GM10248 (cell line): ENCODE measurements at places on chromosomes 2 and 18.

- DNase-seq, result peak; percentile 71
These were observed 7.8 kb upstream of the ARHGAP25 start for GRCh38 chr2:68726608-68727367.

GRCh38 chr2:39780825-39781600 lies 2.0 kb upstream of the THUMPD2 start:
- DNase-seq, result no peak

GRCh38 chr2:32277674-32278477 lies at the start of gene YIPF4:
TSS of gene YIPF4 (plus strand) at chr2:32277904. CDS start at chr2:32278156, 252 bp downstream.
- DNase-seq, result peak; percentile 99

DNA sequence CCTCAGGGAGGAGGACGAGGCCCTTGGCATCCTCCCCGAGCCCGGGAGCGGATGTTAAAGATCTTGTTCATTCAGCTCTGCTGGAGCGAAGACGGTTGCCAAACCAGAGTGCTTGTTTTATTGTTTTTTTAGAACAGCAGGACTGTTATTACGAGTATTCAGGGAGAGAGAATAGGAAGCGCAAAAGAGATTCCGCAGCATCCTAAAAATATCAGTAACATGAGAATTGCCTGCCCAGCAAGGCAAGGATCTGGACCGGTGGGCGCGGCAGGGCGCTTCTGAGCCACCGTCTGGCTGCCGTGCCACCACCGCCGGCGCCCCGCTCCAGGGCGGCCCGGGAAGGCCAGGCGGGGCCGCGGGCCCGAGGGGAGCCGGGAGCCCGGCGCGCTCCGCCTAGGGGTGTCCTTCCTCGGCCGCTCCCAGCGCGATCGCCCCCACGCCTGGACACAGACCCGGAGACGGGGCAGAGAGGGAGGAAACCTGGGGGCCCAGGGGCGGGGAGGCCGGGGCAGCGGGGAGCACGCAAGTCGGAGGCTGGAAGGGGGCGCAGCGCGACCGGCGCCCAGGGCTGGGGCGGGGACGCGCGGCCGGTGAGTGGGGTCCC lies 843 bp downstream of the CYS1 start:
- peak; percentile 42 for DNase-seq

- no peak for DNase-seq
These were observed 26.7 kb downstream of the CIB4 start for GRCh38 chr2:26614216-26615138.

DNA sequence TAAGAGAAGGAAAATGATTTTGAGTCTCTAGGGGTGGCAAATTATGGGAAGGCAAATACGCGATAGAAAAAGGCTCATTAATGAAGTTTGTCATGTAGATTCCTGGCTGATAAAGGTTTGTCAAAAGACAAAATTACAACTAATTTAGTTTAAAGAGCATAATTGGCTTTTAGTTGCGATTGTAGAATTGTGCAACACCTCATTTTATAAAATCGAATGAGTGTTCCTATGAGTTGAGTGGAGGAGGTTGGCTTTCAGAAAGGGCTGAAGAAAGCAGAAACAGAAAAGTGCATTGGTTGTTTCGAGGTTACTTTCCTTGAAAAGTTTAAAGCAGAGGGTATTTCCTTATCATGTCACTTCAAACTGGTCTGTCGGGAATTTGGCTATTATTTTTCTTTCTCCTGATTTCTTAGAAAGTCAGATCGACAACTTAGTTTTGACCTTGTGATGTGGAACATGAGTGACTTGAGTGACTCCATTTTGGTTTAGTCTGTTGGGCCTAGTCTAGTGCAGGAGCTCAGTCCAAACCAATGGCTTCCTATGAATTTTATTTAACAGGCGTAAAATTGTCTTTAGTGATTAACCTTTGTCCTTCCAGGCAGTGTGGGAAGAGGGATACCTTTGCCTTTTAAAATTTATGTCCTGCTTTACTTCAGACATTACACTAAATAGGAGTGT lies 2.2 kb upstream of the PCYOX1 start:
- no peak for DNase-seq

DNA sequence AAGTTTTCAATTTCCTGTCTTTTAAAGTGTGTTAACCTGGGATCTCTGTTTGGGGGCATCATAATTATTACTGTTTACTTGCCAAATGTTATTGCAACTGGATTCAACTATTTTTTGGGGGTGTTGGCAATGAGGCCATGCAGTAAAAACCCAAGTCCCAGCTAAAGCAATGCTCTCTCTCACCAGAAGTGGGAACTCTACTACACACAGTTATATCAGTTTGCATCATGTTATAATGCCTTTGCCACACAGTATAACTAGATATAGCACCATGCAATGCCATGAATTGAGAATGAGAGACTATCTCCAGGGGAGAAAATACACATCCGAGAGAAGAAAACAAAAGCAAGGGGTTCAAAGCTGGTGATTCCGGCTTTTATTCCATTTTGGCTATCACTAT lies 79.0 kb downstream of the GCA start:
- DNase-seq, result no peak

DNA sequence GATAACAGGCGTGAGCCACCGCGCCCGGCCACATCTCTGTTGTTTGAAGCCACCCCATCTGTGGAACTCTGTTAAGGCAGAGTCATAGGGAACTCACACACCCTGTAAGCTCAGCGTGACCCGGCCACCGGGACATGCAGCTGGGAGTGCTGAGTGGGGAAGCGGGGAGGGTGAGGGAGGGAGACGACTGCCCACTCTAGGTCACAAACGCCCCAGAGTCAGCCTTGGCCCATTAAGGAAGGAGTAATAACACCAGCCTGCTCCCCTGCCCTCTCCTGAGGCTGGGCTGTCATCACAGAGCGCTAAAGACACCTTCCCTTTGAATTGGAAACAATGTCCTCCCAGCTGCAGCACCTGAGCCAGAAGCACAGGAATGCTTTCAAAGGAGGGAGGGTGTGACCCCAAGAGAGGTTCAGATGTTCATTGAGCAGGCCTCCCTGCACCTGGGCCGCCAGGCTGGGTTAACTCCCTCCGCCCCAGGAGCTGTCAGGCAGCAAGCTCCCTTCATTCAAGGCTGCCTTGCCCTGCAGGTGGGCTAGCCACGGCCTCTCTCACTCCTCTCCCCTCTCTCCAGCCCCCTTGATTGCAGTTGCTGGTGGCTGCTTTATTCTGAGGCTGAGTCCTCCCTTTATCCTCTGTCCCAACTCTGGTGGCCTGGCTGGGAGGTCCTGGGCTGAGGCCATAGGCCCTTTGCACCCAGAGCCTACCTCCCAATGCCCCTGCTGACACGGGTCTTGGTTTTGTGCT lies 77.2 kb upstream of the HPCAL1 start:
- DNase-seq, result no peak

GRCh38 chr2:108604196-108604595 lies 69.9 kb downstream of the LIMS1 start:
- no peak for DNase-seq

DNA sequence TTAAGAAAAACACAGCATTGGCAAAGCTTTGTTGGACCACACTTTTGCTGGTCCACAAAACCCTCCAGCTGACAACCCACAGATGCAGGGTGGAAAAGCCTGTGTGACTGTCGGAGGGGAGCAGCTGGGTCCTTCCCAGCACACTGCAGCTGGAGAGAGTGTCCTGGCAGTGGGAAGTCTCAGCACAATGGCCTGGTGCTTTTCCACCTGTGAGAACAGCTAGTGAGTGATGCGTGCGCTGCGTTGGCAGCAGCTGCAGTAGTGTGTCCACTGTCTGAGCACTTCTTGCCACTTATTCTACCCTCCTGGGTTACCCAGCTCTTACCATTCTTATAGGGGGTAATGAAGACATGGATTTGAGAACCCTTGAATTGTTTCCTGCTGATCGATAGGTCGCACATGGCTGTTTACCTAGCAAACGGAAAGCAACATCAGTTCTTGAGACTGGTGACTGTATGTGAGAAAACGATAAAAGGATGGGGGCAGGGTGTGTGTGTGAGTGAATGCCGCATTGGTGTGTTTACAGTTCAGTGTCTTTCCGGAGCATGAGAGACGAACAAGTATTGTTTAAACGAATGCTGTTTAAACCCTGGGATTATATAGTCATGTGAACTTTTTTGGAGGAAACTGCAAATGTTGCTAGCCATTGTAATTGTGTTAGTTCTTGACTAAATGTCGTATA lies 69.7 kb downstream of the LYPD6 start:
- no peak for DNase-seq

- DNase-seq, result peak; percentile 39
These were observed 610.0 kb upstream of the RAB6C start for GRCh38 chr2:129369437-129369836.

- DNase-seq, result no peak
These were observed 90.0 kb upstream of the NCKAP5 start for GRCh38 chr2:133658020-133658903.

- DNase-seq, result no peak
These were observed 65.9 kb upstream of the CAVIN2 start for GRCh38 chr2:191912764-191913163.

DNA sequence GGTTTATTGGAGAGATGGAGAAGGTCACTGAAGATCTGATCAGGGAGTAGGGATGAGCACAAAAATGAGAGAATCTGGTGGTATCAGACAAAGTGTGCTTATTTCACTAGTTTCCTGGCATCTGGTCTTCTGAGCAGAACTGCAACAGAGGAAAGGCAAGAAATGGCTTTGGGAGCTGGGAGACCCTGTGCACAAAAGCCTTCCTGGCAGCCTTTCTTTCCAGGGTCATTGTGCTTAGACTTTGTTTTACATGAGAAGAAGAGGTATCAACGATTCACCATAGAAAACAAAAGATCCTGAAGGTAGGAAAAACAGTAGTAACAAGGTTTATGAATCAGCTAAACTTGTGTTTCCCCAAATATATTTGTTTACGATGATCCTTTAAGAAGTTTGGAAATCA lies 162.9 kb downstream of the CNTNAP5 start:
- no peak for DNase-seq

GRCh38 chr2:98665677-98666076 lies 57.3 kb downstream of the UNC50 start:
- no peak for DNase-seq

DNA sequence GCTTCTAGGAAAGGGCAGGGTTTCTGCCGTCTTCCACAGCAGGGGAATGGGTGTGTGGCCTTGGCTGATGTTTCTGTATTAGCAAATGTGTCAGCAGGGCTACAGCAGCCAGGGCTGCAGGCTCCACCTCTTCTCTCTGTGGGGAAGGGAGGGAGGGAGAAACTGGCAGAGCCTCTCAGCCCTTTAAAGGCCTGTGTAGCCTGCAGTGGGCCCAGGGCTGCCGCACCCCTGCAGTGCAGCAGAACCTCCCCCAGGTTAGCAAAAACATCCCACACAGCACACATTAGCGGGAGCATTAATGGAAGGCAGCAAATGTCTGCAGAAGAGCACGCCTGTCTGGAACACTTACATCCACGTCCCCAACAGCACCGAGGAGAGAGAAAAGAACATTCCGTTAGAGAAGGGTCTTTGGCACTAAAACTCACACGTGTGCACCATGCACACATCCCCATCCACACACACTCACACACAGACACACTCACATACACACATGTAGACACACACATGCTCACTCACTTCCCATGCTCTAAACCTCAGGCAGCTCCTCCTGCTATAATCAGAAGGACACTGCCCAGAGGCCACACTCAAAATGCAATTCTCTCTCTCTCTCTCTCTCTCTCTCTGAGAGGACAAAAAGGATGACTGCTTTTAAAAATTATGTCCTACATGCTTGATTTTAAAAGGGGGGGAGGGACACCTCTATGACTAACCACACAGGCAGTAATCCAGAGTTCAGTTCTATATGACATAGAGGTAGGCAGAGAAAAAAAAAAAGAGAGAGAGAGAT lies 24.1 kb downstream of the MRPL35 start:
- no peak for DNase-seq

DNA sequence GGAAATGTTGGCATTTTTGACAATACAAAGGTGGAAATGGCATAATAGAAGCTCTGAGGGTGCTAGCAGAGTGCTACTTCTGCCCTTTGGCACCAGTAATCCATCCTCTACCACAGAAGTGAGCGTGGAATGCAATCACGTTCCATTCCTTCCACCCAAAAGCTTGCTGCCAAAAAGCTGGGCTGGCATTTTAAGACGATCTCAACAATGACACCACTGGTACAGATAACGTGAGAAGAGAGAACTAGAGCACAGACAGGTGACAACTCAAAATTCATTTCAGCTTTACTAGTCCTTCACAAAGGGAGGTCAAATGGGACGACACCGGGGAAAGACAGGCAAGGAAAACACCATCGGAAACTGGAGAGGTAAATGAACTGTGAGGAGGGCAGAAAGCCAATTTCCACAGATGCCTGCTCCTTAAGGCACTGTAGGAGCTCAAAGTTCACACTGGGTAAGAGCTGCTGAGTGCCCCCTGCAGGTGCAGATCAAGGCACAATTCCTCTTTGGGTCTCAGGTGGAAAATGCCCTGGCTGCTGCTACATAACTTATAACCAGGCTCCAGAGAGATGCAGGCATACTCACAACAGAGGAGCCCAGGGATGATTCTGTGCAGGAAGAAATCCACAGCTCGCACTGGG lies 50.7 kb upstream of the RNU4ATAC start:
- no peak for DNase-seq

- DNase-seq, result no peak
These were observed 387.1 kb downstream of the PTPRM start for GRCh38 chr18:7954238-7954637.

DNA sequence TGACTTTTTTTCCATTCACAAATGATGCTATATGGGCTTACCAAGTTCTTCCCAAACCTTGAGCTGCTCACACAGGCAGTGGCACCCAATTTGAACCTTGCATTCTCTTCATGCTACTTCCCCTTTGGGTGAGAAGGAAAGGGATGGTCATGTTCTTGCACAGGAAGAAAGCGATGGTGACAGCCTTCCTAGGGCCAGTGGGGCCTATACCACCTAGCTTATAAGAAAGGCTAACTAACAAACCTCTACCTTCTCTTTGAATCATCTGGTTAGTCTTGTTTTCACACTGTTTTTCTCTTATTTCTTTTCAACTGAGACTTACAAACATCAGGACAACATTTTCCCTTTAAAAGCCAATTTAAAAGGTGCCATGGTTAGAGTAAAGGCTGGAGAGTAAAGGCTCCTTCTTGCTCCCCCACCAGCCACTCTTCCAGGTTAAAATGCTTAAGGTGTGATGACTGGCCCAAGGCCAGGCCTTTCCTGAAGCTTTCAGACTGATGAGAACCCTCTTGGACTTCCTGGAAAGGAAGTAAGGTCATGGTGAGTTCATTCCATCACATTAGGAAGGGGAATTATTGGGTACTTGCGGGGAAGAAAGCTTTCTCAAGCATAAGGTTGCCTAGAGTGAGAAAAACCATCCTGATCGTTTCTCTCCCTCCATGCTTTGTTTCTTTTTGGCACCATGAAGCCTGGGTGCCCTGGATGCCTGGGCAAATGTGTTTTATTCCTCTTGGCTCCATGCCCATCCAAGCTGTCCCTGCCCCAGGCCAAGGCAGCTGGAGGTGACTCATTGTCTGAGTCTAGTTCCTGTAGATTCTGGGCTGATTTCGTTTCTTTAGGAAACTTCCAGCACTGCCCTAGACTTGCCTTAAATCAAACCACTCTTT lies 41.4 kb upstream of the ITGB6 start:
- no peak for DNase-seq
